Germinal center (tissue), 1 donor: ENCODE measurements at places on chromosomes 5 and 9.
A peak's percentile ranks its signal among the peaks of the same experiment; 100 is the strongest.

DNA sequence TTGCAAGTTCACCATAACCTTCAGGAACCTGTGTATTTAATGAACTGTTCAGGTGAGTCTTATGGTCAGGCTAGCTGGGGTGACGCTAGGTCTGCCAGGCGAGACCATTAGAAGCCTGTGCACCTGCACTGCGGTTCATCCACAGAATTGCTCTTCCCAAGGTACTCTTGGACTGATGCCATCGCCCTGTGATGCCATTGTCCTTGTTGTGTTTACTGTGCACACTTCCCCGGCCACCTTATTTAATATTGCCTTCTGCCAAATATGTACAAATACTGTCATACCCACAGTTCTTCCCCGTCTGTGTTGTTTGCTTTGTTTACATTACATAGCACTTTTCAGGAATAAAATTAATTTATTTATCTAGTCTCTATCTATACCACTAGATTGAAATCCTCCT lies 66.3 kb downstream of the RCL1 start:
- DNase-seq: no peak

- no peak for DNase-seq
Measured at GRCh38 chr5:172506921-172507320, 52.6 kb upstream of the SH3PXD2B start.

GRCh38 chr5:59843511-59844213 lies 49.9 kb downstream of the PDE4D start:
- DNase-seq: no peak

DNA sequence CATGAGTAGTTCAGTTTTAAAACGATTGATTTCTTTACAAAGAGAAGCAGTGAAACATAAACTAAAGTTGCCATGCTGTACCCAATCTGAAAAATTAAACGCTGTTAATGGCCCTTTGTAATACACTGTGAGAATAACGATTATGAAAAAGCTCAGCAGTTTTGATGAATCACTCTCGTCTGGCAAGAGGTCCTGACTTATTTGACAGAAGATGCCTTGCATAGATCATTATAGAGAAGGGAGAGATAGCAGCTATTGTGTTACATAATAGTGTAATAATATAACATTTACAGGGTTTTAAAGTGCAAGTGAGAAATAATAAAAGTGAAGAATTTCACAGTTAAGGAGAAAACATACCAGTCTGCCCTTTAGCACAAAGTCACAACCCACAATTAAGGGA lies 361.5 kb upstream of the CDH10 start:
- DNase-seq: no peak

DNA sequence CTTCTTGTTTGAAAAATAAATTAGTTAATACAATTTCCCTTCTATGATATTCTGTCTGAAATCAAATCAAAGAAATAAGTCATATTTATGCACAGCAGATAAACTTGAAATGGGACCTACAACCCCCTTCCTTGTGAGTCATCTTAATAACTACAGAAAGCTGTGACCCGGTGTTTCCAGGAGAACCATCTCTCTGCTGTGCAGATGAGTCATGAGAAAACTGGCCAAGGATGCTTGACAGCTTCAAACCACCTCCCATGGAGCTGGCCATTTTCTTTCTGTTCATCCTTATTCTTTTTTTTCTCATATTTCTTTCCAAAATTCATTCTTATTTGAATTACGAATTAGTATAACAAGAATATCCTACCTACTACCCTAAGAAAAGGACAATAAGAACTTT lies 43.4 kb upstream of the NR4A3 start:
- DNase-seq: no peak

DNA sequence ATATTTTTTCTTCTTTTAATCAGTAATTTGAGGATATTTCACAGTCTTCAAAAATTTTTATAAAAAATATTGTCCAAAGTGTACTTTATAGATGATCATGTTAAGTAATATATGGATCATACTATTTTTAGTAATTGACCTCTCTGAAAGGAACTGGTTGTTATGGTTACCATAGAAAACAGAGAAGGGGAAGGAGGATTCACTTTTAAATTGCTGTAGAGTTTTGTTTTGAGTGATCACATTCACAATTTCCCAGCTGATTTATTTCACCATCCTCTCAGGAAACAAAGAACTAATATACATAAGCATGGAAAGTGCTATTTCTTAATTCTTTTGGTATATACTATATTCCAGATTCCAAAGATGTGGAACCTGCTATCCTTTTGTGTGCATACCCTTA lies 56.5 kb upstream of the NREP start:
- DNase-seq: no peak

DNA sequence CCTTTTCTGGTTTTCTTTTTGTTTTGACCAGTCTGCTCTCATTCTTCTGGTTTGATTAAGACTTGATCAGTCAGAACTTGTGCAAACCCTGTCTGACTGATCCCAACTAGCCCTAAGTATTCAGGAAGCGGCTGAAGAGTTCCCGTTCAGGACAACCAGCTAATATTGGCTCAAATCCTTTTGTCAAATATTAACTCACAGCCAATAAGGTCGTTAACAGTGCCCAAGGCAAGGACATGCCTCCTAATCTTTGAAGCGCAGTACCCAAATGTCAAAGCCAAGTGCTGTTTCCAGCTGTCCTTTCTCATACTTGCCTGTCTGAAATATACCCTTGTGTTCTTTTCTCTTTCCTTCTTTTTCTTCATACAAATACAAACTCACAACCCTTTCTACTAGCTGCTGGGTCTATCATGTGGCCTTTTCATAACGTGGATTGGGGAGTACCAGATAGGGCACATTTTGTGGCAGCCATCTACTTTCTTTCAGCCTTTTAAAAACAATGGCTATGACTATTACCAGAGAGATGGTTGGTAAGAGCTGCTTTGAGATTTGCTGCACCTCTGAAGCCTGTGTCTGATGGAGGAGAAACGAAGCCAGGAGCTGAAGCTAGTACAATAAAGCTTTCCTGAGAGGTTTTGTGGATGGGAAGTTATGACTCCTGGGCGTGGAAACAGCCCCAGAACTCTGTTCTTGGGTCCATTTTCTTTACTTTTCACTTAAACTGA lies 266.4 kb upstream of the ZNF608 start:
- DNase-seq: no peak

- peak; percentile 47 for DNase-seq
Measured at GRCh38 chr9:100216178-100216787, 117.2 kb downstream of the INVS start.

DNA sequence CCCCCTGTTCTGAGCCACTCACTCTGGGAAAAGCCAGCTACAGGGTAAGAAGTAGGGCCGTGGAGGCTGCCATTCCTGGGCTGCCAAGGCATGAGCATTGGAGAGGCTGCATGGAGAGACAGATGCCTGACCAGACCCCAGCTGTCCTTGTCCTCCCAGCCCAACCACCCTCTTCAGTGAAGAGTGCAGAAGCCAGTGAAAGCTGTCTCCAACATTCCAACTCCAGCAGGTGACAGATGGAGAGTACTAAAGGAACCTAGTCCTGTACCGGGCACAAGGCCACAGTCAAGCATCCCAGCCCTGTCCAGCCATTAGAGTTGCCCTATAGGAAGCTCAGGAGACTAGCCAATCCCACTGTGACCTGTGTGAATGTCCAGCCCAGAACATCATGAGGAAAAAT lies 165.1 kb downstream of the DIRAS2 start:
- DNase-seq: no peak

GRCh38 chr5:67305913-67306710 lies 109.5 kb upstream of the CD180 start:
- DNase-seq: no peak

DNA sequence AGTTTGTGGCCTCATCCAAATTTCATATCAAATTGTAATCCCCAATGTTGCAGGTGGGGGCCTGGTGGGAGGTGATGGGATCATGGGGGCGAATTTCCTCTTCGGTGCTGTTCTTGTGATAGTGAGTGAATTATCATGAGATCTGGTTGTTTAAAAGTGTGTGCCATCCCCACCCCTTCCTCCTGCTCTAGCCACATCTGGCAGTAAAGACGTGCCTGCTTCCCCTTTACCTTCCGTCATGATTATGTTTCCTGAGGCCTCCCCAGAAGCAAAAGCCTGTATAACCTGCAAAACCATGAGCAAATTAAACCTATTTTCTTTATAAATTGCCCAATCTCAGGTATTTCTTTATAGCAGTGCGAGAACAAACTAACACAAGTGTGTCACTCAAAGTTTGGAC lies 71.0 kb upstream of the MOCS2 start:
- no peak for DNase-seq

- no peak for DNase-seq
Measured at GRCh38 chr9:7507566-7508270, 291.9 kb downstream of the DMAC1 start.

DNA sequence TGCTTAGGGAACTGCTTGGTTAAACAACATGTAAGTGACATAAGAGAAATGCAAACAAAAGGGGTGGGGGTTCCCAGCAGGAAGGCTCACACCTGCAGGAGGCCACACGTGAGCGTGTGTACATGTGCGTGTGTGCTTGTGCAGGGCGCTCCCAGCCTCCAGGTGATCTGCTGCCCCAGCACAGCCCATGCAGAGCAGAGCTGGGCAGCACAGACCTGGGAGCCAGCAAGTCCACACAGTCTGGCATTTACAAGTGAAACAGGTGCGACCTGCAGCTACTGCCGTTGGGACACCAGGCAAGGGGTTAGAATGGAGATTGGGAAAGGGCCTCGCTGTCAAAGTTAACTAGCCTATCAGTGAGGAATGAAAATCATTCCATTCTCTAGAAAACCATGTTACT lies 41.8 kb downstream of the GRAMD2B start:
- no peak for DNase-seq

- no peak for DNase-seq
Measured at GRCh38 chr9:5586391-5586802, 42.5 kb upstream of the RIC1 start.

DNA sequence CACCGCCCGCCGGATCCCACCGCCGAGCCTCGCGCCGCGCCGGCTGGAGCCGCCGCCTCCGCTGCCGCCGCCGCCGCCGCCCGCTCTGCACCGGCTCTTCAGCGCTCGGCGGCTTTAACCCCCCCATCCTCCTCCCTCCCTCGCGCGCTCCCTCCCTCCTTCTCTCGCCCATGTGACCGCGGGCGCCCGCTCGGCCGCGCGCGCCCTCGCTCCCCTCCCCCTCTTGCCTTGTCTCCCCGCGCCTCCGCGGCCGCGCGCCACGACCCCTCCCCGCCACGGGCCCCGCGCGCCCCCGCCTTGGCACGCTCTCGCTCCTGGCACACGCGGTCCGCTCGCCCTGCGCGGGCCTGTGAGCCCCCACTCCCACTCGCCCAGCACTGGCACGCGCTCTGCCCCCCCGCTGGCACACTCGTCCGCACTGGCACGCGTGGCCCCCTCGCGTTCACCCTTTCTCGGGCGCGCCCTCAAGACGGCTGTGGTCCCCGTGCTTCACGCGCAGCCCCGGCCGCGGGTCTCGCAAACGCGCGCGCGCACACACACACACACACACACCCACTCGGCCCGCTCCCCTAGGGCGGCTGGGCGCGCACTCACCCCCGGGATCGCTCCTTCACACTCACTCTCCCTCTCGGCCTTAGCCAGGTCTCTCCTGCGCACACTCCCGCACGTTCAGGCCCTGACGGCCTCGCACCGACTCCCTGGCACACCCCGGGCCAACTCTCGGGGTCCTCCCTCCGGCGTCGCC lies at the start of gene CNTFR:
TSS of gene CNTFR (minus strand) at position 89 of the 745 bp plus-strand sequence. CDS start 20,743 bp downstream, outside the sequence.
- DNase-seq: peak; percentile 36

DNA sequence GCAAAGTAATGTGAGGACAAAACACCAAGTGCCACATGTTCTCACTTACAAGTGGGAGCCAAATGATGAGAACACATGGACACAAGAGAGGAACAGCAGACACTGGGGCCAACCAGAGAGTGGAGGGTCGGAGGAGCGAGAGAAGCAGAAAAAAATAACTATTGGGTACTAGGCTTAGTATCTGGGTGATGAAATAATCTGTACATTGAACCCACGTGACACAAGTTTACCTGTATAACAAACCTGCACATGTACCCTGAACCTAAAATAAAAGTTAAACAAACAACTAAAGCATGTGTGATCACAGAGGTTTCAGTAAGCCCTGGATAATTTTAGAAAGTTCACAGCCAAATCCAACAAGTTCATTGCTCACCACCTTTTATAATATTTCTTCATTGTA lies 160.1 kb downstream of the TENT4A start:
- no peak for DNase-seq

- DNase-seq: no peak
Measured at GRCh38 chr9:124475868-124476690, 25.8 kb downstream of the ADGRD2 start.

DNA sequence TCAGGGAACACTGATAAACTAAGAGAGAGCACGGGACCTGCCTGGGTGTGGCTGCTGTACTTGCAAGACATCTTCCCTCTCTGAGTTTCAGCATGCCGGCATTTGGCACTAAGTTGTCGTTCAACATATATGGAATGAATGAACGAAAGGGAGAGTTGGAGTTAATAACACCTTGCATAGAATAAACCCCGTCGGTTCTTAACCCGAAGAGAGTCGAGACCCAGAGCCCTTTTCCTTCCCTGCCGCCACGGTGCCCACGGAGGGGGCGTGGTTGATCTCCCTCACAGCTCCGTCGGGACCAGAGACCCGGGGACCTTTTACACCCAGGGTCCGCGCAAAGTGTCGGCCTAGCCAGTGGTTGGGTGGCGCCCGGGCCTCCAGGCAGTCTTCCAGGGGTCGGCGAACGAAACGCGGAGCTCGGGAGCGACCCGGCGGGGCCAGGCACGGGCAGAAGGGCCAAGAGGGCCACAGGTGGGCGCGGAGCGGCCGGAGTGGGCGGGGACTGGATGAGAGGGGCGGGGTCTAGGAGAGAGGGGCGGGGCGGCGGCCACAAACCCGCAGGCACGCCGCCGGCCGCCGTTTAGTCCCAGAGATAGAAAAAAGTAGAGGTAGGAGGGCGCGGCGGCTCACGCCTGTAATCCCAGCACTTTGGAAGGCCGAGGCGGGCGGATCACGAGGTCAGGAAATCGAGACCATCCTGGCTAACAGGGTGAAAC lies 735 bp upstream of the RPL26L1 start:
- DNase-seq: peak; percentile 90

GRCh38 chr9:4615251-4615650 lies 46.8 kb upstream of the PLPP6 start:
- no peak for DNase-seq

DNA sequence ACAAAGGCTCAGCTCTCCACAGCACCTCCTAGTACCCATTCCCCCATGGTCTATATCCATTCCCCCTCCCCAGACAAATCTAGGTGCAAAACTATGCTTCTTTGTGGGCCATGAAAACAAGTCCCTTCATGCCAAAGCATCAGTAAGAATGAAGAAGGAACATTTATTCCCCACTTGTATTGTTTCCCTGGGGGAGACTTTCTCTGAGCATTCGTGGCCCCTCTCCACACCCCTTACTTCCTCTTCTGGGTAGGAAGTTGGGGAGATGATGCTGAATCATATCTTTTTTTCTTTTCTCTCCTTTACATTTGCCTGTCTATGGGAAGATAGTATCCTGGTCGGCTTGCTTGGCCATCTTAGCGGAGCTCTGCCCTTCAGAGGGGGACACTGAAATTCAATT lies 246.8 kb downstream of the NSG2 start:
- no peak for DNase-seq
